ENCODE measurements at places on chromosomes 11 and 22. TPM values are rescaled to one million over a fixed set of nuclear protein-coding genes. Genes with fewer than 3 reads are reported as not detected.
A peak's percentile ranks its signal among the peaks of the same experiment; 100 is the strongest.

DNA sequence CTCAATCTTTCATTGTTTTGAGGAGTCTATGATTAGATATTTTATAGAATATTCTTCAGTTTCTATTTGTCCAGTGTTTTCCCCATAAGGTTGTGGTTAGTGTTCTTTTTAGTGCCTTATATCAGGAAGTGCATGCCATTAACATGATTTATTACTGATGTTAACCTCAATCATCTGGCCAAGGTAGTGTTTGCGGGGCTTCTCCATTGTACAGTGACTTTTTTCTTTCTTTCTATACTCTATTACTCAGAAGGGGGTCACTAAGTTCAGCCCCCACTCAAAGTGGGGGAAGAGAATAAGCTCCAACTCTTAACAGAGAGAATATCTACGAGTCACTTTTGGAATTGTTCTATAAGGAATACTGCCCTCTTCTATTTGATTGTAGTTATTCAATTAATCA, 415.8 kb downstream of the DYNC2H1 start:
- DNase-seq: peak; percentile 26

OR8D1 gene
- polyA plus RNA-seq: not detected

DNA sequence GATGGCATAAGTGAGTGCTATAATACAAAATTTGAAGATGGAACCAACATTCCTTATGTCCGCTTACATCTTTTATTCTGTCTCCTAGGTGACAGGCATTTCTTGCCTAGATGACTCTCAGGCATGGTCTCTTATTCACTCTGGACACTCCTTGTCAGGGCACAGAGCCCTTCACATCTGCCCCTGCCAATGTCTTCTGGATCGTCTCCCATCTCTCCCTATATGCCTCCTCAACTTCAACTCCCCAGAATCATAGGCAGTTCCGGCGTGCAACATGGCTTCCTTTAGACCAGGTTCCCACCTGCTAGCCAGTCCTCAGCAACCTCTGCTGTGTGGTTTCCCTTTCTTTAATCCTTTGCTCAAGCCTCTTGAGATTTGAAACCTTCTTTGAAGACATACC, 300.9 kb downstream of the TENM4 start:
- peak; percentile 31 for DNase-seq

DNA sequence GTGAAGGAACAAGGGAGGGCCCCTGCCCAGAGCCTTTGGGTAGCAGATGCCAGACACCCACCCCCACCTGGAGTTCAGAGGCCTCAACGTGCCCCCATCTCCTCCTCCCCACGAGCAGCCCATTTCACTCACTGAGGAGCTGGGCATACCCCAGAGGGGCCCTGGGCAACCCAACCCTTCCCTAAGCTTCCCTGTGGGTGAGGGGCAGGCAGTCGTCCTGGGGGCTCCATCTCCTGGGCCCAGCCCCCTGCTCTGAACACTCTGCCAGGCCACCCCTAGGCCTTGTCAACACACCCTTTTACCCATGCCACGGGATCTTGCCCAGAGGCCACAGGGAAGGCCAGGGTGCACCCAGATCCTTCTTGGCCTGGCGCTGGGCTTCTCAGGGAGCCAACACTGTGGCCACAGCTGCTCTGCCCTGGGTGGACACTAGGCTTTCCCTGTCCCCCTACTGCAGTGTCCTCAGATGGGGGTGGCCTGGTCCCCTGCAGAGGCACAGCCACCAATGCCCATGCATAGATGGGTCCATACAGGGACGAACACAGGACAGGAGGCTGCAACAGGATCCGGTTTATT, 3.4 kb downstream of the SLC25A1 start:
- no peak for DNase-seq

GRCh38 chr11:128928400-128928799, 14.3 kb downstream of the TP53AIP1 start:
- no peak for DNase-seq

DNA sequence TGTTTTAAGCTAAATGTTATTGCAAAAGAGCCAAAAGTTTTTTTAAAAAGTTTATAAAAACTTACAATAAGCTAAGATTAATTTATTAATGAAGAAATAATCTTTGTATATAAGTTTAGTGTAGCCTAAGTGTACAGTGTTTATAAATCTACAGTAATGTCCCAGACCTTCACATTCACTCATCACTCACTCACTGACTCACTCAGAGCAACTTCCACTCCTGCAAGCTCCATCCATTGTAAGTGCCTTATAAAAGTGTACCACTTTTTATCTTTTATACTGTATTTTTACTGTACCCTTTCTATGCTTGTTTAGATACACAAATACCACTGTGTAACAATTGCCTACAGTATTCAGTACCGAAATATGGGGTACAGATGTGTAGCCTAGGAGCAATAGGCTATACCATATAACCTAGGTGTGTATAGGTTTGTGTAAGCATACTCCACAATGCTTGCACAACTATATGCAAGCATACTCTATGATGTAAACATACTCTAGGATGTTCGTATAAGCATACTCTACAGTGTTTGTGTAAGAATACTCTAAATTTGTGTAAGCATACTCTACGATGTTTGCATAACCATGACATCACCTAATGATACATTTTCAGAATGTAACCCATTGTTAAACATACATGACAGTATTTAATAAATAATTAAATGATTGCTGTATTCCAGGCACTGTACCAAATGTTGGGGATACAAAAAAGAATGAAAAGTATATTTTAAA, 953.0 kb downstream of the KCNA4 start:
- no peak for DNase-seq

GRCh38 chr22:38180841-38181452, 683 bp downstream of the PLA2G6 start:
- DNase-seq: peak; percentile 68

- no peak for DNase-seq
Measured at GRCh38 chr11:82724026-82724425, 9.6 kb downstream of the FAM181B start.

DNA sequence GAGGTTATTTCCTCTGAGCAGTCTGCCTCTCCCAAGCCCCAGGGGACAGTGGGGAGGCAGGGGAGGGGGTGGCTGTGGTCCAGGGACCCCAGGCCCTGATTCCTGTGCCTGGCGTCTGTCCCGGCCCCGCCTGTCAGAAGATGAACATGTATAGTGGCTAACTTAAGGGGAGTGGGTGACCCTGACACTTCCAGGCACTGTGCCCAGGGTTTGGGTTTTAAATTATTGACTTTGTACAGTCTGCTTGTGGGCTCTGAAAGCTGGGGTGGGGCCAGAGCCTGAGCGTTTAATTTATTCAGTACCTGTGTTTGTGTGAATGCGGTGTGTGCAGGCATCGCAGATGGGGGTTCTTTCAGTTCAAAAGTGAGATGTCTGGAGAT, 3.1 kb downstream of the PIM3 start:
- no peak for DNase-seq

SCUBE2 gene
- 0.65 TPM for polyA plus RNA-seq

- DNase-seq: peak; percentile 43
Measured at GRCh38 chr22:42396621-42397331, 35.4 kb downstream of the NFAM1 start.

DNA sequence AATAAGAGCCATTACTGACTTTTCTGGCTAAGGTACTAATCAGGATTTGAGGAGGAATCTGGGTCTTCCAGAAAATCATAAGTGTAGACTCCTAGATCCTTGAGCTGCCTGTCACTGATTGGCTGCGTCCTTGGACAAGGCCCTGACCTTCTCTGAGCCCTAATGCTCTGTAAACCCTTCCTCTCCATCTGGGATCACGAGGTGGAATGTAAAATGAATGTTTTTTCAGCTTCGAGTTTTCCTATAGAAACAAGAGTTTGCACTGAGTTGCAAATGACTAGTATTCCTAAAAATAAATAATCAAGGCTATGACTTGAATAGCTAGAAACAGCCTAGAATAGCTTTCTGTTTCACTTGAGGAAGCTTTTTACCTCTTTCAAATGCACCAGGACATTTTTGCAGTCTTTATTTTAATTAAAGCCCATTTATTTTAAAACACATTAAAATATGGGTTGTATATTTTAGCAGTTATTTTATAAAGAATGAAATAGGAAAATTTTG, 1.1 kb upstream of the DIXDC1 start:
- DNase-seq: no peak

All from kidney (tissue), 22 donors.